ENCODE measurements at places on chromosomes 11 and 22.

DNA sequence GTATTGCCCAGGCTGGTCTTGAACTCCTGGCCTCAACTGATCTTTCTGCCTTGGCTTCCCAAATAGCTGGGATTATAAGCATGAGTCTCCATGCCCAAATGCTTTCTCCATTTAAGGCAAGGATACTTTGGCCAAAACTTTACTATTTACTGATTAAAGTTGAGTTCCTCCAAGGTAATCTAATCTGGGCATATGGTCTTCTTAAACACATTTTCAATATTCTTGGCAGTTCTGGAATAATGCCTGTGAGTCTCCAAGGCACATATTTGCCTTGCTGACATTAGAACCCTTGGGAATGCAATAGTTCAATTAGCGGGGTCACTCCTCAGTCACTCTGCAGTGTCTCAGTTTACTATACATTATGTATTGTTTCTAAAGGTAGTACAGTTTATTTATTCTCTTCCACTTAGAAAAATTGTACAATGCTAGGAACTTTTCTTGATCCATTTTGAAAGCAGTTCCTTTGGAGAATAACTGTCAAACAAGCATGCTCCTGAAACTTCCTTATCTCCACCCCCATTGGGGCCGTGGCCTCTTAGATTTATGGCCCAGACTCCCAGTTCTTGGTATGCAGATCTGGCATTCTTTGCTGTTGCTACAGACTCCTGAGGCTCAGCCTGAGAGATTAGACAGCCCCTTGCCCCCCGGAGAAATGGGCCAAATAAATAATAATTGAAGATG lies 13.1 kb upstream of the RAB38 start:
- no peak for ATAC-seq

DNA sequence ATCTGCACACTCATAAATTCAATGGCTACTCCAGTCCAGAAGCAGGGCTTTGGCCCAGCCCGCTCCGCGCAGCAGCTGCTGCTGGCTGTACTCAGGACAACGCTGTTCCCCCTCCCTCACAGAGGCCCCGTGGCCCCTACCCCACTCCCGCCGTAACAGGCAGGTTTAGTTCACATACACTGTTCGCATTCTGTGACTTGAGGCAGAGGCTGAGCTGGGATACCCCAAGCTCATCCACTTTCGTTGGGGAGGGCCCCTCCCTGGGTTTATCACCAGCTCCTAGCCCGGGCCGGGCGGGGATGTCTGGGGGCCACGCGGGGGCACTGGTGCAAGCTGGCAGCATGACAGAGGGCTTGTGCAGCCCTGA lies 52.4 kb downstream of the SYT13 start:
- no peak for ATAC-seq

DNA sequence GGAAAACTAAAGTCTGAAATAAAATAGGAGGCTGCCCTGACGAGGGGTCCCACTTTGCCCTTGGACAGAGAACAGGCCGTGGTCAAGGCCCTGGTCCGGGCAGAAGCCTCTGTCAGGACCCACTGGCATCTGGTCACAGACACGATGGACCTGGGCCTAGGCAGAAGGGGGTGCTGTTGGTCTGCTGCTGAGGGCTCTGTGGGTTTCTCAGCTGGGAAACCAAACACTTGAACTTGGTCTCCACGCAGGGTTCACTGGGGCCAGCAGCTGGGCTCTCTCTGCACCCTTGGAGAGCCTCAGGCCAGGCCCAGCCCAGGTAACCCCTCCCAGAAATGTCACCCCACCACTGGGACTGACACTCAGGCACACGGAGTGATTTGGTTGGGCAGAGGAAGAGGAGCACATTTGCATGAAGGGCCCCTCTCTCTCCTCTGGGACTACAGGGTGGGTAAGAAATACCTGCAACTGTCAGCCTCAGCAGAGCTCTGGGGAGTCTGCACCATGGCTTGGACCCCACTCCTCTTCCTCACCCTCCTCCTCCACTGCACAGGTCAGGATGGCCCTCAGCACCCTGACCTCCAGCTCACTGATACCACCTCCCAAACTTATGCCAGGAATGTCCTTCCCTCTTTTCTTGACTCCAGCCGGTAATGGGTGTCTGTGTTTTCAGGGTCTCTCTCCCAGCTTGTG lies 48.1 kb upstream of the TOP3B start:
- peak; percentile 59 for ATAC-seq

- ATAC-seq = peak; percentile 87
These were observed 61.3 kb upstream of the PPP6R3 start for GRCh38 chr11:68398995-68399851.

- ATAC-seq = peak; percentile 17
These were observed 50.3 kb downstream of the ARRB1 start for GRCh38 chr11:75301131-75301530.

DNA sequence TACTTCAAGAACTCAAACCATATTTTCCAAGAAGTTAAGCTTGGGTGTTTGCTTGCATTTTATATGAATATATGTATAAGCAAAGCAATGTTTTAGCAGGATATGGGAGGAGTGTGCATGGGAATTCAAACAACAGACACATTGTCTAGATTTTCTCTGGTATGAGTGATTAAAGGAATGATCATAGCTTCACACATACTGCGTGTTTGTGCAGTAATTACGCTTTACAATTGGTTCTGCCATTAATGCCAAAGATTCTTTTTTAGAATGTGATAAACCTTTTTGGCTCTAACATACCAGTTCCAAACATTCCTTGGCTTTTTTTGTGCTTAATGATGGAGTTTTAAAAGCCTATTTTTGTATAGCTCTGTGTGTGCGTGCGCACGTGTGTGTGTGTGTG lies 54.0 kb downstream of the CCDC34 start:
- ATAC-seq = no peak

- no peak for ATAC-seq
These were observed 11.3 kb downstream of the PLAAT2 start for GRCh38 chr11:63551889-63552266.

DNA sequence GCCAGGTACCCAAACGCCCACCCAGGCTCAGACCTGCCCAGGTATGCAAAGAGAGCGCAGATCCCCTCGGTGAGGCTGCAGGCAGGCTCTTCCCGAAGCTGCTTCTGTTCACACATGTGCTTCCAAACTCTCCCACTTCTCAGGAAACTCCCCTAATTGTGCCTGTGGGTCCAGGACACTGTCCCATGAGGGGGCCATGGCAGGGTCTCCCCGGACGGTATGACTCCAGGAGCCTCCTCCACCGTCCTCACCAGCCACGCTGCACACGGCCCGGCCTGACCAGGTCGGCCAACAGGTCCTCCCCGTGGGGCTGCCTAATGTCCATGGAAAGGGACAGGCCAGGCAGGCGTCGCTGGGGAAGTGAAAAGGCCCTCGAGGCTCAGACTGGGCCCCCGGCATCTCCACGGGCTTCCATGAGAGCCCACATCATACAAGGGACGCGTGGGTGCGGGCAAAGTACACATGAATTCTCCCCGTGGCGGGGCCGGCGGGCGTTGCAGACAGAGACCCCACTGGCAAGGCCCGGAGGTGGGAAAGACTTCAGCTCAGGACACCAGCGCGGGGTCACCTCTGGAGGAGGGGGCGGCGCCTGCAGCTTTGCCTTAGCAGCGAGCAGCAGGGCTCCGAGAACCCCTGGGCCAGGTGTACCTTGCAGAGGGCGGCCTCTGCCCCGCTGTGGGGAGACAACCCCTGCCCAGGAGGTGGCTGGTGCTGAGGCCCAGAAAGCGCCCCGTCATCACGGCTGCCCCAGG lies 526.1 kb downstream of the BRD1 start:
- ATAC-seq = no peak

DNA sequence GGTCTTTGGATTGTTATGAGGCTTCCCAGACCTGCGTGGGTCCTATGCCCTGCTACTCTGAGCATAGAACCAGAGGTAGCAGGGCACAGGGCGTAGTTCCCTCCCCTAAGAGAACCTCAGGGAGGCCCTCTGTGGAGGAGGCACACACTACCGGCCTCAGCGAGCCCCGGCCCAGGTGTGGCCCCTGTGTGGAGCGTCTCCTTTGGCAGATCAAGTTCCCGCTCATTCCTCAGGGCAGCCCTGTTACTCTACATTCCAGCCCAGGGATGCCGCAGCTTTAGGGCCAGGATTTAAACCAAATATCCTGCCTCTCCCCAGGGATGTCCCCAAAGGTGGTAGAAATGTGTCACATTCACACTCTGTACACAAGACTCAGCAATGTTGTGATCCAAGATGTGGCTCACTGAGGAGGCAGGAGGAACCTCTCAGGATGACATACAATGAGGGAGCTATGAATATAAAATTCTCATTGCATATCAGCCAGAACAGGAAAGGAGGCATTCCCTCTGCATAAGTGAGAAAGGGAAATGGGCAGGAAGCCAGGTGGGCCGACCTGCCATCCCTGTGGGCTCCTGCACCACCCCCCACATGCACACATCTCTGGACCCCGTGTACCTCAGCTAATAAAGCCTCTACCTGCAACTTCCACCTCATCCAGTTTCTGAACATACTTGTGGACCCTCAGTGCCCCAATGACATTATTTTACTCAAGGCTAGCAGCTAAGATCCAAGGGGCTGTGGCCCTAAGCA lies 131.9 kb upstream of the TEAD1 start:
- no peak for ATAC-seq

DNA sequence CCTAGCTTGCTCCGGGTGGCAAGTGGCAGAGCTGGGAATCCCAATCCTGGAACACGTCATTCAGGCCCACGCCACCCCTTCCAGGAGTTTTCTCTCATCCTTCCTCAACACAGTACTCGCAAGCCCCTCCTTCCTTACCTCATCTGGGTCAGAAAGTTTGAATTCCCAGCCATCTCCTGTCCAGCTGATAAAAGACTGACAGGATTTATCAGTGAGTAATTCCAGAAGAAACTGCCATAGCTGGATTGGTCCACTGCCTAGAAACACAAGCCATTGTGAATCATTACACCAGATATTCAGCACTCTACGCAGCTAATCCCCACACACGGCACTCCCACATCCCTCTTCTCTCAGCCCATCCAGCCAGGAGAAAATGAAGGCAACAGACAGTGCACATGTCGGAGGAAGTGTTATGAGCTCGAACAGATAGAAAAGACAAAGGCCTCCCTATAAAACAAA lies 124.0 kb downstream of the ETS1 start:
- peak; percentile 59 for ATAC-seq

GRCh38 chr11:130916238-130916855 lies at the start of gene SNX19:
TSS of gene SNX19 (minus strand) at chr11:130916479. CDS start at chr11:130915939, 540 bp downstream.
- ATAC-seq = peak; percentile 99

DNA sequence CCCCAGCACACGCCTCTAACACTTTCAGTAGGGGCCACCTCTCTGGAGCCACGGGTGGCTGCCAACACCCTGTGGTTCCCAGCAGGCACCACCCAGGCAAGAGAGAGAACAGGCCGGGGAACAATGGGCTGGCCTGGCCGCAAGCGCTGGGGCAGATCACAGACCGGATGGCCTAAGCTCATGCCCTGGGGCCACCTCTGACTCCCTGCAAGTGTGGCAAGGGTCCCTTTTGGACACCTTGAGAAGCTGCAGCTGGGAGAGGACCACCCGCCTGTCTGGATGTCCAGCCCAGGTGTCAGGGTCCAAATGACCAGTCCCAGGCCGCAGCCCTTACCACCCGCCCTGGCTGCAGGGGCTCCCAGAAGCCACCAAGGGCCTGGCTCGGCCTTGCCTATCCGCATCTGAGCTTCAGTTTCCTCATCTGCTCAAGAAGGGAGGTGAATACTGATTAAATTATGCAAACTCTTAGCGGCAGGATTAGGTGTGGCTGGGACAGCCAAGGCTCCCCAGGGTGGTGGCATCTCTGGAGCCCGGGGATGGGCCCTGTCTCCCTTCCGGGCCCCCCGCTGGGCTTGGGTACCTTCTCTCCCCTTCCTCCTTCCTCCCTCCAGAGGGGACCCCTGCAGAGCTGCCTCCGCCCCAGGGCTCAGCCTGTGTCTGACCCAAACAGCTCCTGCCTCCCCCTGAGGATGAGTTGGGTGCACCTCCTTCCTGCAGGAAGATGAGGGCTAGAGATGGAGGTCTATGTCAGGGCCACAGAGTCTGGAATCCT lies 785 bp upstream of the SUSD2 start:
- ATAC-seq = no peak

- ATAC-seq = no peak
These were observed 58.2 kb downstream of the MORC2 start for GRCh38 chr22:30910358-30910757.

DNA sequence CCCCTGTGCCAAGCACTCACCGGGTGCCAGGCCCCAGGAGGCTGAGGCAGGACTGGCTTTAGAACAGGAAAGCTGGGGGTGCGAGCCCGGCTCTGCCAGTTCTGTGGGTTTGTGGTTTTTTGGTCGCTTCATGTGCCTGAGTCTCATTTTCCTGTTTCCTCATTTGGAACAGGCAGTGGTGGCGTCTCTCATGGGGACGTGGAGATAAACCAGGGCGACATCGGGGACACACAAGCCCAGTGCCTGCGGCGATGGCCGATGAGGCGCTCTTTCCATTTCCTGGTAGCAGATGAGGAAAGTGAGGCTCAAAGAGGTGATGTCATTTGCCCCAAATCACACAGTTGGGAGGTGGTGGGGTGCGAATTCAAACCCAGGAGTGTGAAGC lies 20.8 kb upstream of the CHKA start:
- no peak for ATAC-seq

DNA sequence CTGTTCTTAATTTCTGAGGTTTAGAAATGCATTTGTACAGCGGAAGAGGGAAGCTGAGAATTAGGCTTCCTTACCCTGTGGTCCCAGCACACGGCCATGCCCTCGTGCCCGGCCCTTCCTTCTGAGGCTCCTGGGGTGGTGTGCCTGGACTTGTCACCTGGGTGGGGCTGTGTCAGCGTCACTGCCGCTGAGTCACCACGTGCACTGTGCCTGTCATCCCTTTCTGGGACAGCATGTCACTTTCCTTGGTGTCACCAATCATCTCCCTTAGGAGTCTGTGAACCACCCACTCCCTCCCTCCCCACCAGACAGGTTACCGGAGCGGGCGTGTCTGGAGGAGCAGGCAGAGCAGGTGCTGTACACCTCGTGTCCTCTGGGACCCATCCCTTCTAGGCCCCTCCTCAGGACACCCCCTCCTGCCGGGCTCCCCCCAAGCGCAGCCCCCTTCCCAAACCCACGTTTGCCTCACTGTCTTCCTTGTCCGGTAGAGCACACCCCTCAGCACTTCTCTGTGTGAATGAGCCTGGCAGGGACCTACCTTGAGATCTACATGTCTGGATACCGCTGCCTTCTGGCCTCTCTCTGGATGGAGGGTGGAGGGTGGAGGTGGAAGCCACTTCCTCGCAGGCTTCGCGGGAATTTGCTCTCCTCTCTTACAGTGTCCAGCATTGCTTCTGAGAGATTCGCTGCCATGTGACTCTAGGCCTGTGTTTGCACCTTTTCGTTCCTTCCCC lies 367.6 kb downstream of the TBC1D22A start:
- ATAC-seq = no peak

- no peak for ATAC-seq
These were observed 105.4 kb downstream of the EFCAB6 start for GRCh38 chr22:43706571-43707328.

DNA sequence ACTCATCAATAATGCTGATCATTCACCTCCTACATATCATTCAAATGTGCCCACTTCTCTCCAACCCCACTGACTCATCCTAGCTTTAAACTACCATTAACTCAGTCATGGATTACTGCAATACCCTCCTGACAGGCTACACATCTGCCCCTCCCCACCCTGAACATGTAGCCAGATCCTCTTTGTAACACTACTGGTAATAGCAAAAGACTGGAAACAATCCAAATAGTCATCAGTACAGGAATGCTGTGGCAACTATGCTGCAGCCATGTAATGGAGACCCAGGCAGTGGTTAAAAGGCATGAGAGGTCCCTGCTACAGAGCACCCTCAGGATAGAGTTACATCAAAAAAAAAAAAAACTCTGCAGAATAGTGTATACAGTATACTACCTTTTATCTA lies 16.6 kb downstream of the SLC43A3 start:
- ATAC-seq = no peak

GRCh38 chr11:763073-763463 lies 14.2 kb downstream of the GATD1 start:
- no peak for ATAC-seq

- ATAC-seq = no peak
These were observed 10.2 kb downstream of the DGKZ start for GRCh38 chr11:46357483-46357936.
